ENCODE measurements at places on chromosomes 6 and 20.
A peak's percentile ranks its signal among the peaks of the same experiment; 100 is the strongest.

- no peak for DNase-seq
Measured at GRCh38 chr6:76702187-76702586, 629.7 kb upstream of the IMPG1 start.

DNA sequence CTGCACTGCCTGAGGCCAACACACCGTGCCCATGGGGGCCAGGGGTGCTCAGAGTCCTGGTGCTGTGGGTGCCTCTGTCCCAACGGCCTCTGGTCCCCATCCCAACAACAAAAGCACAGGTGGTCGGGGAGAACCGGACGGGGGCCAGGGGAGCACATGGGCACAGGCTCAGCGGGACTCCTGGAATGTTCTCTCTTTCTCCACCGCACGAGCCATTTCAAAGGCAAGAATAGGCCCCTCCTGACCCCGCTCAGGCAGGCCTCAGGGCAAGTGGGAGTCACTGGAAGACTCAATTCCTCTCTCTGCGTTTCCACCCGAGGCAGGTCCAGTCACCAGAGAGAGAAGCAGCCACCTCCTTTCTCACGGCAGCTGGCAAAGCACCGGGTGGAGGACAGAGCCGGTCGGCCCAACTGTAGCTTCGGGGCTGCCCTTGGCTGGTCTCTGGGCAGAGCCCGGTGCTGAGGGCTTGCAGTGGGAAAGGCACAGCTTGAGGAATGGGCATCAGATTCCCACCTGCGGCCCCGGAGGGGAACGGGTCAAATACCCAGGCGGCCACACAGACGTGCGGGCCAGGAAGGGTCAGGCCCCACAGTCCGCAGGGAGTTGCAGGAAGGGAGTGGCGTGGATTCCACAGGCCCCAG lies 55.2 kb downstream of the KCNQ2 start:
- DNase-seq = no peak

DNA sequence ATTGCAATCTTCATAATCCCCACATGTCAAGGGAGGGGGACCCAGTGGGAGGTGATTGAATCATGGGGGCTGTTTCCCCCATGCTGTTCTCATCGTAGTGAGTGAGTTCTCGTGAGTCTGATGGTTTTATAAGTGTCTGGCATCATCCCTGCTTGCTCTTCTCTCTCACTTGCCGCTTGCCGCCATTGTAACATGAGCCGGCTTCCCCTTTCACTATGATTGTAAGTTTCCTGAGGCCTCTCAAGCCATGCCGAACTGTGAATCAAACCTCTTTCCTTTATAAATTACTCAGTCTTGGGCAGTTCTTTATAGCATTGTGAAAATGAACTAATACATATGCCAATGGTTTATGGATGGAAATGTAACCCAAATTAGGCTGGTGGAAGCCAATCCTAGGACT lies 109.4 kb upstream of the AKAP12 start:
- DNase-seq = no peak

DNA sequence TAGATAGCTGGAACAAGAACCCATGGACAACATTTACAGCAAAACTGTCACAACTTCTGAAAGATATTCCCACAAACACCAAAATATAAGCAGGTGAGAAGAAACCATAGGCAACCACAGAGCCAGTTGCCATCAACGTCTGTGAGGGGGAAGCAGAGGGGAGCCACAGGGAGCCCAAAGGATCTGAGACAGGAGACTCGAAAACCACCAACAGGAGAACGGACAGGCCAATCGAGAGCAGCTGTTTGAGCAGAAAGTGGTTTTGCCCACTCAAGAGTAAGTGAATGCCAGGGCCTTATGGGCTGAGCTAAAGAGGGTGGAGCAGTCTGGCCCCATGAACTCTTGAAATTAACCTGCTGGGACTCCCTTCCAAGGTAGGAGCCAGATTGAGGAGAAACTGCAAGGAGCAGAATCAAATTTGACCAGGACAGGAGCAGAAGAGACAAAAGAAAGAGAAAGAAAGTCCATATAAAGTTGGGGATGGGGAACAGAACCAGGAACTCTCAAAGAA lies 195.4 kb downstream of the ANKRD60 start:
- no peak for DNase-seq

GRCh38 chr6:28496099-28496779 lies 19.4 kb downstream of the GPX6 start:
- no peak for DNase-seq

GRCh38 chr6:45702849-45703739 lies 312.6 kb downstream of the CLIC5 start:
- no peak for DNase-seq

DNA sequence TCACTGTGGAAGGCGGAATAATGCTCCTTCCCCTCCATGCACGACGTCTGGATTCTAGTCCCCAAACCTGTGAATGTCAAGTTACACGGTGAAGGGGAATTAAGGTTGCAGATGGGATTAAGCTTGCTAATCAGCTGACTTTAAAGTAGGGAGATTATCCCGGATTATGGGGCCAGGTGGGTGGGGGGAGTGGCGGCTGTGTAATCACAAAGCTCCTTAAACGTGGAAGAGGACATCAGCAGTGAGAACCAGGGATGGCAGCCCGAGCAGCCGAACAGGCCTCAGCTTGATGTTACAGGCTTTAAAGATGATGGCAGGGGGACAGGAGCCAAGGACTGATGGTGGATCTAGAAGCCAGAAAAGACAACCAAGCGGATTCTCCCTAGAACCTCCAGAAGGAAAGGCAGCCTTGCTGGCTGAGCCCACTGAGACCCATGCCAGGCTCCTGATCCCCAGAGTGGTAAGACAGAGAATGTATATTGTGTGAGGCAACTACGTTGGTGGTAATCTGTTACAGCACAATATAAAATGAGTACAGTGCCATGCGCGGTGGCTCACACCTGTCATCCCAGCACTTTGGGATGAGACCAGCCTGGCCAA lies 117.5 kb downstream of the SCML4 start:
- DNase-seq = no peak

DNA sequence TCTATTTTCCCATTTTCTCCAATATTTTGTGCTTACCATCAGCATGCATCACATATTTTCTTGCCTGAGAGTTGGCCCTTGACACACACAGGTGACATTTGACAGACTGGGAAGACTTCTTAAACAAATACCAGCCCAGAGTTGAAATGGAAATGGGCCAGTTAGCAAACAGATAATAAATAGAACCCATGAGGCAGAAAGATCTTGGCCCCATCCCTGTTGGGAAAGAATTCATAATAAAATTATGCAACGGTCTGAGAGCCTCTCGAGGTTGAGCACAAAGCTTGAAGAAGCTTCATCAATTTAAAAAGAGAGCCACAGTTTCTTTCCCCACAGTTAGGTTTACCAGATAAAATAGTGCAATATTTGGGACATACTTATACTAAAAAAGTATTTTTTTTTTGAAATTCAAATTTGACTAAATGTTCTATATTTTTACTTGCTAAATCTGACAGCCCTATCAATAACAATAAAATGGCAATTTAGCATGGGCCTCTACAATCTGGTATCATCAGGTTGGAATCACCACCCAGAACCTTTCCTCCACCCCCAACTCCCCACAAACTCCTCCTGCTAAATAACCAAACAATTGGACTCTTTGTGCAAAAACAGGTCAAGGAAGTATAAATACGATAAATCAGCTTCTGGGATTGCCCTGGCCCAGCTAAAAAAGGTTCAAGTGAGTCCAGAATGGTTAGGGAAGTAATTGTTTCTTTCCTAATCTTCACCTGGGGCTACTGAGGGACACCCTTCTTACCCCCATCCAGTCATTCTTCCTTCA lies 129.8 kb downstream of the CD164 start:
- DNase-seq = no peak

DNA sequence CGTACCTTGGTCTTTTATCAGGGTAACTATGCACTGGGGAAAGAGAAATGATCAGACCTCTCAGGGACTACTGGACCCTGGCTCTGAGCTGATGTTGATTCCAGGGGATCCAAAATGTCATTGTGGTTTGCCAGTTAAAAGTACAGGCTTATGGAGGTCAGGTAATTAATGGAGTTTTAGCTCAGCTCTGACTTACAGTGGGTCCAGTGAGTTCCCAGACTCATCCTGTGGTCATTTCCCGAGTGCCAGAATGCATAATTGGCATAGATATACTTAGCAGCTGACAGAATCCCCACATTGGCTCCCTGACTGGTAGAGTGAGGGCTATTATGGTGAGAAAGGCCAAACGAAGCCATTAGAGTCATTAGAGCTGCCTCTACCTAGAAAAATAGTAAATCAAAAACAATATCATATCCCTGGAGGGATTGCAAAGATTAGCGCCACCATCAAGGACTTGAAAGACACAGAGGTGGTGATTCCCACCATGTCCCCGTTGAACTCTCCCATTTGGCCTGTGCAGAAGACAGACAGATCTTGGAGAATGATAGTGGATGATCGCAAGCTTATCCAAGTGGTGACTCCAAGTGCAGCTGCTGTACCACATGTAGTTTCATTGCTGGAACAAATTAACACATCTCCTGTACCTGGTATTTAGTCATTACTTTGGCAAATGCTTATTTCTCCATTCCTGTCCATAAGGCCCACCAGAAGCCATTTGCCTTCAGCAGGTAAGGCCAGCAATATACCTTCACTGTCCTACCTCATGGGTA lies 152.4 kb downstream of the THBS2 start:
- no peak for DNase-seq

DNA sequence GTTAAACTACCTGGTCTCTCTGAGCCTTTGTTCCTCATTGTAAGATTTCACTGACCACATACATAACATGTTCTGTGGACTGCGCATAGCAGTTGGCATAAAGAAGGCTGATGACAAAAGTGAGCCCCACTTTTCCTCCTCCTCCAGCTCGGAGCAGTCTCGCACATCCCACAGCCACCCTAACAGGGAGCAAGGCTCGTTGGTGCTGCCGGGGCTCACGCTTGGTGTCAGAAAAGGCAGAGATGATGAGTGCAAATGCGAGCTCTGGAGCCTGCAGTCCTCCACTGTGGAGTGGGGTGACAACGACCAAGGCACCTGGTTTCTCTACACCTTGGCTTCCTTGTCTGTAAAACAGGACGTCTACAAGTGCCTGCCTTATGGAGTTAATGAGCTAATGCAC lies 9.7 kb downstream of the TGM3 start:
- no peak for DNase-seq

- no peak for DNase-seq
Measured at GRCh38 chr20:25510202-25510601, 75.1 kb downstream of the NINL start.

- no peak for DNase-seq
Measured at GRCh38 chr6:99575544-99576227, 7.2 kb upstream of the CCNC start.

GRCh38 chr6:159788753-159789376 lies 537 bp downstream of the TCP1 start:
- DNase-seq = peak; percentile 7

DNA sequence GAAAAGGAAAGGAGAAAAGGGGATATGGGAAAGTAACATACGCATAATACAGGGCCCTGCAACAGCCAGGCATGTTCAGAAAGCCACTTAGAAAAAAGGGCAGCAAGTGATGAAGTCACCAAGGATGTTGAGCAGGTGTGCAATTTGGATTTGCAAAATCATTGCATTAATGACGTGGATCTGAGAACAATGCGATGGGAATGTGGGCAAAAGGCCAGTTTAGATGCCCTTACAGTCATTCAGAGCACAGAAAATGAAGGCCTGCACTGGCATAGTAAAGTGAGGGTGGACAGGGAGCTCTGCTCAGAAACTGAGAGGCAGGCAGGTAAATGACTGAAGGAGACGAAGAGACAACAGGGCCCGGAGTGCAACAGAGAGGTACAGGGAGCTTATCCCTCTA lies 123.7 kb upstream of the NHSL1 start:
- DNase-seq = no peak

GRCh38 chr20:2902291-2902690 lies 29.0 kb downstream of the PTPRA start:
- DNase-seq = no peak

GRCh38 chr6:21091411-21091810 lies 502.1 kb upstream of the SOX4 start:
- DNase-seq = no peak

- peak; percentile 25 for DNase-seq
Measured at GRCh38 chr6:89079511-89080234, 878 bp upstream of the PNRC1 start.

DNA sequence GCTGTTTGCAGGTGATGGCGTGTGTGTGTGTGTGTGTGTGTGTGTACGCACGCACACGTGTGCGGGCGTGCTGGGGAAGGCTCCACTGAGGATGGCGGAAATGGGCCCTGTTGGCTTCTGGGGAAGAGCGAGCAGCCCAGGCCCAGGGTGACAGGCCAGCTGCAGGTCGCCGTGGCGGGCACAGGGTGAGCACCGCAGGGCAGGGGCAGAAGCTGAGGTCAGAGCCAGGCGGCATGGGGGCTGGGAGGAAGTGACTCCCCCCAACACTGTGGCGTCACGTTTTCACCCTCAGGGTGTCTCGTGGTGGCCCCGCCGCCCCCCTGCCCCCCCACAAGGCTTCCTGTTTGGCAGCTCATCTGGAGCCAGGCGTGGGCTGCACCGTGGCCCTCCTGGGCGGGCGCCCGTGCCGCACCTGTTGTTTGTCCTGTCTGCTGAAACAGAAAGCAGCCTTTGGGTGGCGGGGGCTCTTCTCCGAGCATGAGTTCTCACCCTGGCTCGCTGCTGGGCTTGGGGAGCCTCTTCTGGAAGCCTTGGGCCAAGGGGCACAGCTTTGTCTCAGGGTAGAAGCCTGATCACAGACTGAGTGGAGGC lies 7.1 kb downstream of the RBM38 start:
- DNase-seq = peak; percentile 83

- DNase-seq = no peak
Measured at GRCh38 chr20:50053362-50054230, 59.4 kb downstream of the UBE2V1 start.

DNA sequence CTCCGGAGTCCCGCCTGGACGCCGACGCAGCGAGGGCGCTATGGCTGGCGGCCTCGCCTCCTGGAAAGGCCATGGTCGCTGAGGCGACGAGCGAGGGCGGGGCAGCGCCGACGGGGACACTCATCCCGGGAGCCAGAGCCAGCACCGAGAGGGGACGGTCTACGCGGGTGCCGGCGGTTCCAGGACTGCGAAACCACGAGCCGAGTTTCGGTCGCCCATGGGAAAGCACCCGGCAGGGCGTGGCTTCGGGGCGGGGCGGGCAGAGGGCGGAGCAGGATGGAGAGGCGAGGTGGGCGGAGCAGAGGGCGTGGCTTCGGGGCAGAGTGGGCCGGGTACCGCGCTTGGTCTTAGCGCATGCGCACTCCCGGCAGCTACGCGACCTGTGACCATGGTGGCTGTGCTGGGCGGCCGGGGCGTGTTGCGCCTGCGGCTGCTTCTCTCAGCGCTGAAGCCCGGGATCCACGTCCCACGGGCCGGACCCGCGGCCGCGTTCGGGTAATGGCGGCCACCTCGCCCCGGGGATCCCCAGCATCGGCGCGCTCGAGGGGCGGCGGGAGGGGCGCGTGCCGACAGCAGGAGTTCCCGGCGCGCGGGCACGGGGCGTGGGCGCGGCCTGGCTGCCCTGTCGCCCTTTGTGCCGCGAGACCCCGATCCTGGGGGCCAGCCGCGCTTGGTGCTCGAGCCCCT lies at the start of gene BPHL:
BPHL (plus strand) TSS at position 359 of the 687 bp plus-strand sequence; CDS start at position 389, 30 bp downstream.
- peak; percentile 97 for DNase-seq

DNA sequence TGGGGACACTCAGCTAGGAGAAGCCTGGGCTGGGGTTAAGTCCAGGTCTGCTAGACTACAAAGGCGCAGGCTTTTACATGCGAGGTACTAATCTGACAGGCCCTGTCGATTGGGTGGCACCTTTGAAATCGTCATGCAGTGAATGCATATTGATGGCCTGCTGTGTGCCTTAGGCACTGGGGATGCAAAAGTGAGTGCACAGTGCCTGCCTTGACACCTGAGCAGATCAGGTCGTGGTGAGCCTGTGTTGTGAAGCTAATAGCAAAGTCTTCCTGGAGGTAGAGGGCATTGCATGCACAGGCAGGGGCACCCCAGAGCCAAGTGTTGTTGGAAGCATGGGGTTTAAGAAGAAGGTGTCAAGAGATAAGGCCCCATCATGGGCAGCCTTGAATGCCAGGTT lies 16.9 kb downstream of the LRRC1 start:
- no peak for DNase-seq

Data from stimulated activated CD8-positive, alpha-beta memory T cell treated with anti-CD3 and anti-CD28 coated beads, Interleukin-15, amount 100 ng/mL, for 48 hours (primary cell).